Right cardiac atrium (tissue), 5 donors: ENCODE measurements at places on chromosomes 1 and 21. TPM values are rescaled to one million over a fixed set of nuclear protein-coding genes. Genes with fewer than 3 reads are reported as not detected.

DNA sequence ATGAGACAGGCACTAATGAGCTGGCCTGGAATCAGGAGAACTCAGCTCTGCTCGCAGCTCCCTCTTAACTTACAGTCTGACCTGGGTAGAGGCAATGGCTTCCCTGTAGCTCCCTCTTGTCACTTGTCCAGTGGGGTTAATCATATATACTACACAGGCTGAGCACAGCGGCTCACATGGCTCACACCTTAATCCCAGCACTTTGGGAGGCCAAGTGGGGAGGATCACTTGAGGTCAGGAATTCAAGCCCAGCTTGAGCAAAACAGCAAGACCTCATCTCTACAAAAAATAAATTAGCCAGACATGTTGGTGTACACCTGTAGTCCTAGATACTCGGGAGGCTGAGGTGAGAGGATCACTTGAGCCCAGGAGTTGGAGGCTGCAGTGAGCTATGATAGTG is 4.2 kb downstream of the S100A6 start:
- no peak for DNase-seq

DNA sequence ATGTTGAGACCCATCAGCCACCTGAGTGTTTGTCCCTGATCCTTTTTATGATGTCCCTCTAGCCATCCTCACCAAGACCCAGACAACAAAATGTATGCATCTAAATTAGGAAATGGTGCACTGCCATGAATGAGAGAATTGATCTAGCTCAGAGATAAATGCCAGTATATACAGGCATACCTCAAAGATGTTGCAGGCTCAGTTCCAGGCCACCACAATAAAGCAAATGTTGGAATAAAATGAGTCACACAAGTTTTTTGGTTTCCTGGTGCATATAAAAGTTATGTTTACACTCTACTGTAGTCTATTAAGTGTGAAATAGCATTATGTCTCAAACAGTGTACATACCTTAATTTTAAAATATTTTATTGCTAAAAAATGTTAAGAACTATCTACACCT is 63.9 kb downstream of the CHIA start:
- no peak for DNase-seq

DNA sequence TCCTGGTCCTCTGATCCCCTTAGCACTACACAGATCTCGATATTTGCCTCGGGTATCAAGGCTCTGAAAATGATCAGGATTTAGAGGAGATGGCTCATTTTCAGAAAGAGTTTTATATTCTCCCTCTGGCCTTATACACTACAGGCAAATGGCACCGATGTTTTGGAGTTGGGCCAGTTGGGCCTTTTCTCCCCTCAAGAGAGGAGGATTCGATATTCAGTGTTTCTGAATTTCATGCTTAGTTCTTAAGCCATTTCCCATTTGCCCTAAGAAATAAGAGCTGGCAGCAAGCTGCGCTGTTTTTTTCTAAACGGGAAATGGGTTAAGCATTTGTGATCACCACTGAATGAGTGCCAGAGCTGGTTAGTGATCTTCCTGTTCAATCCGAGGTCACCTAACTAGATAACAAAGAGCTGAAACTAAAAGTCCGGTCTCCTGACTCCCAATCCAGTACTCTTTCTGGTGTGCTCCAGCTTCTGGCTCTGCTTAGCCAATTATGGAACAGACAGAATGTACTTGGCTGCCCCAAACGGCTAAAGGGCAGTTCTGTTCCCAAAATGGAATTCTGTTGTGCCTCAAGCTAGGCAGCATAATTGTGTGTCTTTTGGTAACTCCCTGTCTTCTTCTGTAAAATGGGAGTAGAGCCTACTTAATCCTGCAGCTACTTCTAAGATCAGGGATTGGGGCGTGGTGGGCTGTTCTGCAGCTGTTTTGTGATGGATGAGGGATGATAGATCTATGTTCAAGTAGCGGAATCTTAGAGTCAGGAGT is 1.2 kb upstream of the CPT2 start:
- DNase-seq, result no peak

DNA sequence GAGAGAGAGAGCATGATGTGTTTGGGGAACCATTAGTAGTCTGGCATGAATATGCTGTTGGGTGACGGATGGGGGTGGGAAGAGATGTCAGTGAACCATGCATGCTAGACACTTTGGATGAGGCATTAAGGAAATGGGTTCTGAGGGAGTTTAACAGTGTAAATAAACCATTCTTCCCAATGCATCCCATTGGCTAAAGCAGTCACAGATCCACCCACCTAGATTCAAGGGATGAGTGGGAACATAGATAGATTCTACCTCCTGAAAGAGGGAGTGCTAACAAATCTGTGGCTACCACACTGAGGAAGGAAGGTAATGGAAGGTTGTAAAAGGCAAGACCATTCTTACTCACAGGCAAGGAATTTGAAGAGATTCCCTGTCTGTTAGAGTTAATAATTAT is 129.8 kb upstream of the CACNA1E start:
- no peak for DNase-seq

- no peak for DNase-seq
These were observed 43.1 kb downstream of the PTGFRN start for GRCh38 chr1:116952738-116953275.

GRCh38 chr1:170587253-170587593 is 55.3 kb downstream of the GORAB start:
- DNase-seq, result no peak

DNA sequence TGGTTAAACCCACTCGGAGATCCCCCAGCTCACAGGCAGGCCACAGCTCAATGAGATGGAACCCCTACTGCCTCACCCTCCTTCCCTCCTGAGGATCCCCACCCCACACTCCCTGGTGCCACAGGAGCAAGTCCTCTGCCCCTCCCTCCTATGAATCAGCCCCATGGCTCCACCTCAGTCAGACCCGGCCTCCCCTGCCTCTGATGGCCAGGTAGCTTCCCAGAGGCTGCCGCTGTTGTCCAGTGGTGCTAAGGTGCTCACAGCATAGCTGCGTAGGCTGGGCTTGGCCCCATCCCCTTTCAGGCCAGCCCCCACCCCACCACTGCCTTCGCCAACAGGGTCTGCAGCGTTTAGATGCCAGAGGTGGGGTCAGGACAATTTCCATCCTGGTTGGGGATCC is 98.5 kb upstream of the IGSF21 start:
- DNase-seq, result no peak

GRCh38 chr1:202860744-202861419 is 28.1 kb downstream of the RABIF start:
- peak; percentile 36 for DNase-seq

DNA sequence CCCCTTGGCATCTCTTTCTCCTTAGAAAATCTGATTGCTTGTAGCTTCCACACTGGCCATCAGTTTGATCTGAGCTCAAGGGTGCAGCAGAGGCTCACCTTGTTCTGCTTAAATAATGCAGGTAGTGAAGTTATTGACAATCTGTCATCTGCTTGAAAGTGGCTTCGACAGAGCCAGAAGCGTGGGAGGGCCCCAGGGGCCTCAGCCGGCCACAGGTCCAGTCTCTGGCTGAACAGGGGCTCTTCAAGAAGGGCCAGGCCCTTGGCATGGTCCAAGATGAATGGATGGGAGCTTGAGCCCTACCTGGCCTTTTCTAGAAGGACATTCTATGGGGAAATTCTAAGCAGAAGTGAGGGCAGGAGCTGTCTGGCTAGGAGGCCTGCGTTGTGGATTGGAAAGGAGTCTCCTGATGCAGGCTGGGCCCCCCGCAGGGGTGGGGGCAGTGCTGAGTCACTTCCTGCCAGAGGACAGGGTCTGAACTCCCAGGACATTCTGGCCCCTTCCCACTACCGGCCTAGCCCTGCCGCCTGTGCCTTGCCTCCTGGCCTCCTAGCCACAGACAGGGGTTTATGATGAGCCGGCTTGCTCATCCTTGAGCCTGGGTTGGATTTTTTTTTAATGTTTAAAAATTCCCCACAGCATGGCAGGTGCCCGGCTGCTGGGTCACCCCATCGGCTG is 162.3 kb upstream of the VAMP3 start:
- DNase-seq, result peak; percentile 16

- peak; percentile 23 for DNase-seq
These were observed 442.9 kb upstream of the NEGR1 start for GRCh38 chr1:72724951-72725861.

- DNase-seq, result peak; percentile 36
These were observed 368.1 kb upstream of the ADGRL2 start for GRCh38 chr1:81432654-81433109.

DNA sequence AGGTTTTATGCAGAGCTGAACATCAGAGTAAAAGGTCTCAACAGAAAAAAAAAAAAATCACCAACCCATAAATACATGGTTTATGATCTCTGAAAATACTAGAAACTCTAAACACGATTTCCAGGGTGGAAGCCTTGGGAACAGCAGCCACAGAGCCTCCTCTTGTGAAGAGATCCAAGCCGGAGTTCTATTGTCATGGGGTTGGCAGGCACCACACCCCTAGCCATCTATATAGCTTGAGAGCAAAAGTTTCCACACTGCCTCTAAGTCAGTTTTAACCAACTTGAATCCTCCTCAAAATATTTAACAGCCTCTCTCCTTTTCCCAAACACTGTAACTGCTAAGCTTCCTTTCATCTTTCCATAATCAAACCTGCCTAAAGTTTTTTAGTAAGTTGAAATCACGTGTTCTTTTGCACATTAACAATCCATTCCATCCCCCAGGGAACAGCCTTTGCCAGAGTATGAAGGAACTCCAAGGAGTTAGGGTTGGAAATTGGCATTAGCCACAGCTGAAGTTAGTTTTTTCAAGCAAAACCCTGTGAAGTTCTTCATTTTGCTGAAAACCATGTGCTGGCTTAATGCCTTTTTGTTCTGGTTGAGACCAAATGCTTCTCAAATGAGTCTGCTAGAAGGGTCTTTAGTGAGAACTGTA is 13.8 kb upstream of the SEC16B start:
- DNase-seq, result no peak

DNA sequence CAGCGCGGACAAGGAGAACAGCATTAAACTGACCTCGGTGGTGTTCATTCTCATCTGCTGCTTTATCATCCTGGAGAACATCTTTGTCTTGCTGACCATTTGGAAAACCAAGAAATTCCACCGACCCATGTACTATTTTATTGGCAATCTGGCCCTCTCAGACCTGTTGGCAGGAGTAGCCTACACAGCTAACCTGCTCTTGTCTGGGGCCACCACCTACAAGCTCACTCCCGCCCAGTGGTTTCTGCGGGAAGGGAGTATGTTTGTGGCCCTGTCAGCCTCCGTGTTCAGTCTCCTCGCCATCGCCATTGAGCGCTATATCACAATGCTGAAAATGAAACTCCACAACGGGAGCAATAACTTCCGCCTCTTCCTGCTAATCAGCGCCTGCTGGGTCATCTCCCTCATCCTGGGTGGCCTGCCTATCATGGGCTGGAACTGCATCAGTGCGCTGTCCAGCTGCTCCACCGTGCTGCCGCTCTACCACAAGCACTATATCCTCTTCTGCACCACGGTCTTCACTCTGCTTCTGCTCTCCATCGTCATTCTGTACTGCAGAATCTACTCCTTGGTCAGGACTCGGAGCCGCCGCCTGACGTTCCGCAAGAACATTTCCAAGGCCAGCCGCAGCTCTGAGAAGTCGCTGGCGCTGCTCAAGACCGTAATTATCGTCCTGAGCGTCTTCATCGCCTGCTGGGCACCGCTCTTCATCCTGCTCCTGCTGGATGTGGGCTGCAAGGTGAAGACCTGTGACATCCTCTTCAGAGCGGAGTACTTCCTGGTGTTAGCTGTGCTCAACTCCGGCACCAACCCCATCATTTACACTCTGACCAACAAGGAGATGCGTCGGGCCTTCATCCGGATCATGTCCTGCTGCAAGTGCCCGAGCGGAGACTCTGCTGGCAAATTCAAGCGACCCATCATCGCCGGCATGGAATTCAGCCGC is 2.5 kb downstream of the S1PR1 start:
- DNase-seq, result peak; percentile 59

- no peak for DNase-seq
These were observed 801 bp upstream of the DDAH1 start for GRCh38 chr1:85465786-85466134.

- no peak for DNase-seq
These were observed 98.5 kb downstream of the CDC42BPA start for GRCh38 chr1:227219715-227220292.

- no peak for DNase-seq
These were observed 56.2 kb upstream of the EPS8L3 start for GRCh38 chr1:109819906-109820305.

- no peak for DNase-seq
These were observed 4.8 kb upstream of the MCOLN2 start for GRCh38 chr1:85001742-85002141.

DNA sequence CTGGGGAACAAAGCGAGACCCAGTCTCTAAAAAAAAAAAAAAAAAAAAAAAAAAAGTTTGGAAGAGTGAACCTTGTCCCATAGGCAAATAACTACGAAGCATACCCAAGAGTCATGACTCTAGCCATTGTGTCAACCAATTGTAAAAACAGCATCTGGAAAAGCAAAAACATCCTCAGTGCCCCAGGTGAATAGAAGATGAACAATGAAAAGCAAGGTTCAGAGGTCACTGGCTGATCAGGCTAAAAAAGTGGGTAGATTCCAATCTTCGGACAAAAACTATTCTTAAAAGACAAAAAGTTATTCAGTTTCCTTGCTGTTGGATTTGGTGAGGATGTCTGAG is 11.1 kb upstream of the IRF2BP2 start:
- no peak for DNase-seq

DNA sequence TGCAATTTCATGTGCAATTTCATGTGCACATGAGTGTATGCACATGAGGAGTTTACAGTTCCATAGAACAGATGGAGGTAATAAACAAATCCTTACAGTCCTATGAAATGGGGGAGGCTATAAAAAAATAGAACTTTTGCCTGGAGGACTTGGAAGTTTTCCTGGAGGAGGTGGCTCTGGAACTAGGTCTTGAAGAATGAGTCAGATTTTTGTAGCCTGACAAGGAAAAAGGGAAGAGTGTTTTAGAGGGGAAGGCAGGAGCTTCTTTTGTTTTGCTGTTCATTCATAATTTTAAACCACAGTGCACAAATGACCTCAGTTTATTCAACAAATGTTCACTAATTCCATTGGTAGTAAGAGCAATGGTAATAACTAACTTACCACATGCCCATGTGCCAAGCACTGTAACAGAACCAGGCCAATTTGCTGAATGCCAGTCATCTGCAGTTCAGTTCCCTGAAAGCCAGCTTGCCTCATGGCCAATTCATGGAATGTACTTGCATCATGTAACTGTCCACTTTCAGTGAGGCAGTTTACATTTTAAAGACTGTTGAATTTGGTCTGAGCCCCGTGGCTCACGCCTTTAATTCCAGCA is 2.7 kb downstream of the DIO1 start:
- DNase-seq, result no peak

- DNase-seq, result no peak
These were observed 53.8 kb upstream of the APP start for GRCh38 chr21:26224366-26224765.

GRCh38 chr1:94329986-94330385 is 88.2 kb upstream of the ABCD3 start:
- DNase-seq, result no peak

DNA sequence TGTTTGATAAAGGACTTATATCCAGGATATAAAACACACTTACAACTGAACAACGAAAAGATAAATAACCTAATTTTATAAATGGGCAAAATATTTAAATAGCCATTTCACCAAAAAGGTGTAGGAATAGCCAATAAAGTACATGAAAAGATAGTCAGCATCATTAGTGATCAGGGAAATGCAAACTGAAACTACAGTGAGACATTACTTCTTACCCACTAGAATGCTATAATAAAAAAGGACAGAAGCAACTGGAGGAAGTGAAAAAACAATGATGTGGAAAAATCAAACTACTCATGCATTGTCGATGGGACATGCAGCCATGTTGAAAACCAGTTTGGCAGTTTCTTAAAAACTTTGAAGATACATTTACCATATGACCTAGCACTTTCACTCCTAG is 43.4 kb upstream of the HSD3B1 start:
- no peak for DNase-seq

Gene LCE1B
- not detected for total RNA-seq

Gene FAAH
- 17.2 TPM for total RNA-seq

Gene GBP5
- total RNA-seq, result 0.75 TPM

Gene OR10J5
- total RNA-seq, result not detected

Gene DMRTB1
- not detected for total RNA-seq

Gene SLC1A7
- 1.8 TPM for total RNA-seq
